ENCODE measurements at places on chromosomes 7 and 10.

GRCh38 chr7:83517035-83517700, 131.8 kb downstream of the SEMA3E start:
- DNase-seq = no peak

- no peak for DNase-seq
These were observed 195.3 kb downstream of the PPP1R9A start for GRCh38 chr7:95102662-95103061.

GRCh38 chr10:43365001-43365400, 6.4 kb upstream of the FXYD4 start:
- DNase-seq = no peak

DNA sequence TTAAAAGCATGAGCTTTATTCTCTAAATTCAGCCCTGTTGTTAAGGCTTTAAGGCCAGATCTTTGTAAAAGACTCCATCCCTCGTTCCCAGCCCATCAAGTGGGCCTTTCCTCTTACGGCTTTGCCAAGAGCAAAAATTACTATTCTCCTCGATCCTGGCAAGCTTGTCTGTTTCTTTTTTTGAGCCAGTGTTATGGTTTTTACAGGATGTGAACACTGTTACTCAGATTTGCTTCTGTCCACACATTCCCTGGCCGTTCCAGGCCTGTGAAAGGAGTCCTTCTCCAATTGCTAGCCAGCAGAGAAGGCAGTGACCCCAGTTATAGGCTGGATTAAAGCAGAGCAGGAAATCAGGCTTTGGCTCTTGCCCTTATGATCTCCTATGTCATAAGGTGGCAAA, 47.0 kb upstream of the EPC1 start:
- no peak for DNase-seq

DNA sequence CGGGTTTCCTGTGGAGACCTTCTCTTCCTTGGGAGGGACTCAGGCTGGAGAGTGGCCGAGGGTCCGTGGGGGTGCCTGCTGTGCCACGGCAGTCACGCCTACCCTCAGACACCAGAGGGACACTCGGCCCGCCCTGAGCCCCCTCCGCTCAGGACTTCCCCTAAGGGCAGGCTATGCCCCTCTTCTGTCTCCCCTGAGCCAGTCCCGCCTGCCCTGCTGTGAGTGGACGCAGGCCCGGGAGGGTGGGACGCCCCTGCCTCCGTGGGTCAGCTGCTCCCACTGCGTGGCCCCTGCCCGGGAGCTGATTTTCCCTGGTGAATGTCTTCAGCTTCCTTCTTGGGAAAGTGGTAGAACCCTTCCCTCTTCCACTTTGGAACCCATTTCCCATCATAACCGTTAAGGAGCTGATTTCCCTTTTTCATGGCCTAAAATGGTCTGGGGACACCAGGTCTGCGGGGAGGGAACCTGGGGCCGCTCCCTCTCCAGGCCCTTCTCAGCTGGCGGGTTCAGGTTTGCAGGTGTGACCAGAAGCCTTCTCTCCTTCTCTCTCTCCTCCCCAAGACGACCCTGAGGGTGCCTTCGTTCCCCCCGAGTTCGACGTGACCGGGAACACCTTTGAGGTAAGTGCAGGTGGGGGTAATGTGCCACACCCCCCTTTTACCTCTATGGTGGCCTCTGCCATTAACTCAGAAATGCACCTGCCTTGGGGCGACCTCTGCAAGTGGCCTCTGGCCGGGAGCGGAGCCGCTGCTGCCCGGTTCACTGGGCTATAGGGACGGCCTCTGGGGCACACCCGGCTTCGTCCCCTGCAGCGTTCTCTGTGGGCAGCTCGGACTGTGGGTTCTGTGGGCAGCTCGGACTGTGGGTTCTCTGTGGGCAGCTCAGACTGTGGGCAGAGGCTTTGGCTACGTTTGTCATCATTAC, 7.9 kb downstream of the KNDC1 start:
- DNase-seq = no peak

- DNase-seq = no peak
These were observed 627.7 kb downstream of the TNS3 start for GRCh38 chr7:46954181-46954580.

DNA sequence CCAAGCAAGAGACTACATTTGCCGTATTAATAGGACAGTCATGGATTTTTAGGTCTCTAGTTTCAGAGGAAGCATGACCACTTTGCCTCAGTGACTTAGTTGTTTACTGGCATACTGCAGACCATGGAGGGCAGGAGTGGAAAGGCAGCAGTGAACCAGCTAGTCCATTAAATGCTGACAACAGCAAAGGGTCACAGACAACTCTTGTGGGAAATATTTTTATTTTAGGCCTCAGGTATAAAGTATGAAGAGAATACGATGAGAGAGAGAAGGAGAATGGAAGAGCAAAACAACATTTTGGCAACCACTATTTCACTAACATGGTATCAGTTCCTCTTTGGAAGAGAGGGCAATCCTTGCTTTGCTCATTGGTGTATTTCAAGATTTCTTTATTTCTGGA, 118.0 kb downstream of the RELN start:
- no peak for DNase-seq

- no peak for DNase-seq
These were observed 61.6 kb downstream of the GOLGA7B start for GRCh38 chr10:97911217-97911616.

DNA sequence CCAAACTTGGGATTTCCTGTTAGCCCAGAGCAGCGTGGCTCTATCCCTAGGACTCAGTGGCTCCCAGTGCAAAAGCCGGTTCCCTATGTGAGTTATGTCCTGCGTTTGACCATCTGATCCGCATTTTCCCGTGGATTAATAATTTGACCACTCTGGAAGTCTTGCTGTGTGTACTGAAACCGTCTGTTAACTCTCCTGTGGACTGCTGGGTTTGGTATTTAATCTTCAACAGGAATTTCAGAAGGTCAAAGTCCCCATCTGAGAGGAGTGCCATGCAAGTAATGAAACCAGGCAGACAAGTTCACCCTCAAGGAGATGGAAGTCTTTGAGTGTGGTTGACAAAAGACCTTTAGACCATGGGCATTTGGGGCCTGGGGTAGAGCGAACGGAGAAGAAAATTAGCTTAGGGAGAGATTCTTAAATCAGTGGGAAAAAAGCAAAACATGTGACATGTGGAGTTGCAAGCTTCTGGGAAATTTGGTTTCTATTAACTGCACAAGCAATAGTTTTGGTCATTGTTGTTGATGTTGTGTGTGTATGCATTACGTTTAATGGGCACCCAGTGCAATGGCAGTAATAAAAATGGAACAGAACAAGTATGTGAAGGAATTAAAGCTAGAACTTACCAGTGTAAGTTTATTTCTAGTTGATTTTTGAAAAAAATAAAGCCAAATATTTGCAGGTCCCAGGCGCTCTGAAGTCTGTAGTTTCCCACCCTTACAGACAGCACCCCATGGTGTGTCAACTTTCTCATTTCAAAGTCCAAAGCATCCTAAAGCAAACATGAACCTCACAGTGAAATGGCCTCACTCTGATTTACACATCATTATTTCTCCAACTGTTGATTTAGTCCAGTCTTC, 38.2 kb downstream of the LYZL1 start:
- DNase-seq = no peak

- DNase-seq = no peak
These were observed 84.5 kb downstream of the MICU1 start for GRCh38 chr10:72541337-72541736.

- no peak for DNase-seq
These were observed 1.6 kb downstream of the LRRTM3 start for GRCh38 chr10:66927251-66927935.

GRCh38 chr7:158570449-158571170, 17.0 kb downstream of the PTPRN2 start:
- no peak for DNase-seq

GRCh38 chr10:49743464-49744075, 18.6 kb downstream of the OGDHL start:
- no peak for DNase-seq

GRCh38 chr10:79275431-79275851, 71.8 kb upstream of the PPIF start:
- no peak for DNase-seq

- DNase-seq = no peak
These were observed 45.3 kb downstream of the MLLT10 start for GRCh38 chr10:21579291-21579690.

DNA sequence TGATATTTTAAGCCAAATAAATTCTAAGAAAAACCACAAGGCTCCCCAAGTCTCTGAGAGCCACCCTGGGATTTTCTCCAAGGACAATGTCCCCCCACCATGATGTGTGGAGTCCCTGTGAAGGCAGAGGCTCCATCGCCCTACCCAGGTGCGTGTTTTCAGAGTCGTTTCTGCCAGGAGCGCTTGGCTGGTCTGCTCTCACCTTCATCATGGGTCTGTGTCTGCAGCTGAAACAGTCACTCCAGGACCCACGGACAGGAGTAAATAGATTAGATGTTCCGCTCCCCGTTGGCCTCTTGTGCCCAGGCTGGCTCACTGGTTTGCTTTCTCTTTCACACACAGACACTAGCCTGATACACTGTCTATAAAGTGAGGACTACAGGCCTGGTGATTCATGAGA, 217.5 kb downstream of the SFMBT2 start:
- DNase-seq = no peak

GRCh38 chr7:45294559-45294958, 137.0 kb downstream of the RAMP3 start:
- DNase-seq = no peak

DNA sequence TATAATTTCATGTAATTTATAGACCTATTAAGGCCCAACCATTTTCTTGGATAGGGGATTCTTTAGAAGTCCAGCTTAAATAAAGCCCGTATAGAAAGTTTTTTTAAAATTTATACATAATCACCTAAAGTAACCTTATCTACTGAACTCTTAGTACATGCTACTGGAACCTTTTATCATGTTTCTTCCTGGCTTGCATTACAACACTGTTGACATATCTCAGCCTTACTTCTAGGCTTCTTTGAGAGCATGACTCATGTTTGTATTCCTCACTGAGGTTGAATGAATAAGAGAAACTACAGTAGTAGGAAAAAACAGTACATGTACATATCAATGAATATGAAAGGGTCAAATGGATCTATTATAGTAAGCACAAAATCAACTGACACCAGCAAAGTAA, 8.2 kb upstream of the MAGI2 start:
- DNase-seq = no peak

DNA sequence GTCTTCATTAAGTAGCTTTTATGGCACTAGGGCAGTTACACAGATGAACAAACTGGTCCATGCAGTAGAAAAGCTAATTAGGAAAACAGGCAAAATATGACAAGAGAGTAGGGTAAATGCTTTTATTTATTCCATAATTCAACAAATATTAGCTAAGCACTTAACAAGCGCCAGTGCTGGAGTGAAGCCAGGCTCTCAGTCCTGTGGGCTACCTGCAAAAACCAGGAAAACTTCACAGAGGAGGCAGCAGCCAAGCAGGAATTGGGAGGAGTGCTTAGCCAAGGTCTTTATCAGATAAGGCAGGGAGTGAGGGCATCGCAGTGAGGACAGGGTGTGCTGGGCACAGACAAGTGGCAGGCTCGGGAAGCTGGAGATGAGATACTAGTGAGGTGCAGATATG, 4.9 kb upstream of the KAT6B start:
- no peak for DNase-seq

DNA sequence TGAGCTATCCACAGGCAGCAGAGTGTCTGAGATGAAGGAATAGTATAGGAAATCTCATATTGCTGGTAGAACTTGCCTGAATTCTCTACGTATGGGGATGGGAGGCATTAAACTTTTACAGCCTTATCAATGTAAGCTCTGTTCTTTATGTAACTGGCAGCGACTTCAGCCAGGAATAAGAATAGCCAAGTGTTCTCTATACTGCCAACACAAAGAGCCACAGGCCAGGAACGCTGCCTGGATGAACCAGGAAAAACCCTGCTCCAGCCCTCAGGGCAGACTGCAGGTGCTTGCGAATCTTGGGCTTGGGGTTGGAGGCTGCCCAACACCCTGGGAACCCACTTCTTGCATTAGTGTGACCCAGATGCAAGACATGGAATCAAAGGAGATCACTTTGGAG, 6.1 kb upstream of the OLAH start:
- DNase-seq = no peak

- no peak for DNase-seq
These were observed 331.5 kb upstream of the NPVF start for GRCh38 chr7:25559581-25560367.

DNA sequence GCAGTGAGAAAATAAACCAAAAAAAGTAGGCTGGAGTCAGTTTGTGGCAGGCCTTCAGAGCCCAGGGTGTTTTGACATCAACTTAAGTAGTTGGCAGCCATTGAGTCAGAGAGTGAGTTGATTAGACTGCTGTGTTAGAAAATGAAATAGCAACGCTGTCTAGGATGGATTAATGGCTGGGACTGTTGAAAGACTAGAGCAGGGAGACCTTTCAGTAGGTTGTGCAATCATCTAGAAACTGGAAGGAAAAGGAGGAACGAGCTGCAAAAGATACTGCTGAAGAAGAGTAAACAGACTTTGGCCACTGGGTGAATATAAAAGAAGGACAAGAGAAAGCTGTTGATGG, 28.6 kb upstream of the TRIL start:
- DNase-seq = peak; percentile 90

- DNase-seq = no peak
These were observed 5.4 kb downstream of the ZNF862 start for GRCh38 chr7:149843566-149843965.

DNA sequence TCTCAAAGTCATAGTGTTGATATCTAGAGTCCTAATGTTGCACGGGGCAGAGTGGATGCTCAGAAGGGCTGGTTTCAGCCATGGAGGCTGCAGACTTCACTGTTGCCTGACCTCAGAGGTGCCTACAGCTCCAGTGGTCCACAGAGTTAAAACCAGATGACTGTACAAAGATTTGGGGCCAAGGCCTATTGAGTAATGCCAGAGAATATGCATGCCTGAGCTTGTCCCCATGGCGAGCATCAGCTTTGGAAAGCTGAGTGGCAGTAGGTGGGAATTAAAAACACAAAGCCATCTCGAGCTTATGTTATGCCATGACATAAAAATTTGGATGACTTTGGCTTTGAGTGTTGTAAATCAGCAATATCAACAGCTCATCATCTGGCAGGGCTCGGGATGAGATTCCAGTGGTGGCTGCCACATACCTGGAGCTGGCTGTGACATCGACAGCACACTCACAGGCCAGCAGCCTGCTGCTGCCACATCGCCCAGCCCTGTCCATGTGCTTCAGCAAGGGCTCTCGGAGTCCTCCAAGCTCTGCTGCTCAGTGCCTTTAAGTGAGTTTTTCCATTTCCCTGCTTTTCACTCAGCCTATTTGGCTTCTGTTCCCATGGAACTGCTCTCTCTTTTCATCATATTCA, 379.6 kb downstream of the TNS3 start:
- no peak for DNase-seq

- peak; percentile 69 for DNase-seq
These were observed 8.0 kb upstream of the EPHA1 start for GRCh38 chr7:143416565-143417149.

Measured in AML-193 (cell line).